ENCODE measurements at places on chromosomes 5 and 9. TPM values are rescaled to one million over a fixed set of nuclear protein-coding genes. Genes with fewer than 3 reads are reported as not detected.

DNA sequence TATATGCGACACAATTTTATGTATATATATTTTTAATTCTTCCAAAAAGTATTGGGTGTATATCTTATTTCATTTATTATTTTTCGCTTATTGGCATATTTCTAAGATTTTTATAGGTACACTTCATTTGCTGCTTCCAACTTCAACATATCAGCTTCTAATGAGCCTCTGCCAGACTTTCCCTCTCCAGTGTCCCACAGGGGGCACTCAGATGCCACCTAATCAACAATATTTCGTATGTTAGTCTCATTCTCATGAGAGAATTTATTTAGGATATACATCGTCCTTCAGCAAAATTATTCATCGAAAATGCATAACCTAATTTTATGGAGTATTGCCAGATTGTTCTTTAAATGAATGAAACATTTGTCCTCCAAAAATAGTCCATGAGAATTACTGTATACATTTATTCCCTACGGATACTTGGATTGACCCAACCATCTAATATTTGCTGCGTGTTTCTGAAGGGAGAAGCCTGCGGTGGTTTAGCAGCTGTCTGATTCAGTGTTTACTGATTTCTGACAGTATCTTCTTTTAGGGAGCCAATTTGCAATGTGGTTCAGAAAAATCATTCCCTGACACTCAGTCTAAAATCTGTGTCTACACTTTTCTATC is 100.6 kb upstream of the SELENOP start:
- H3K4me3 ChIP-seq = no peak overlapping the region
- DNase-seq = no peak
- H3K27ac ChIP-seq = no peak overlapping the region
- no peaks in the 10 kb centered on the region for H3K4me1 ChIP-seq
- H3K36me3 ChIP-seq = no peaks in the 10 kb centered on the region
- H3K27me3 ChIP-seq = no peaks in the 10 kb centered on the region

DNA sequence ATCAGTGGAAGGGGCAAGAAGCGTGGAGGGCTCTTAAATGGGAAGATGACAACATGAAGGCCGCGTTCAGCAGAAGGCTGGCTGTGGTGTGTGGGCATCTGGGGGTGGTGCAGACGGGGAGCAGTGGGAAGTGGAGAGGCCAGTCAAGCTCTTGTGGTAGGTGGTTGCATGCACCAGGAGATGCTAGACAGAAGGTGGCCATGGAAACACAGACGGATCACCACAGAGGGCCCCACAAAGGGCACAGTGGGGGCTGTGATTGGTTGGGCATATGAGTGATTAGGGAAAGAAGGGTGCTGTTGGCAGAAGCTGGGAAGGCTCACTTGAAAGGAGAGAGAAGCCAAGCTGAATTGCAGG is 14.7 kb downstream of the MTMR12 start:
- peaks cover 34% of the 10 kb centered on the region for H3K36me3 ChIP-seq
- no peaks in the 10 kb centered on the region for H3K4me1 ChIP-seq
- no peaks in the 10 kb centered on the region for H3K27me3 ChIP-seq

DNA sequence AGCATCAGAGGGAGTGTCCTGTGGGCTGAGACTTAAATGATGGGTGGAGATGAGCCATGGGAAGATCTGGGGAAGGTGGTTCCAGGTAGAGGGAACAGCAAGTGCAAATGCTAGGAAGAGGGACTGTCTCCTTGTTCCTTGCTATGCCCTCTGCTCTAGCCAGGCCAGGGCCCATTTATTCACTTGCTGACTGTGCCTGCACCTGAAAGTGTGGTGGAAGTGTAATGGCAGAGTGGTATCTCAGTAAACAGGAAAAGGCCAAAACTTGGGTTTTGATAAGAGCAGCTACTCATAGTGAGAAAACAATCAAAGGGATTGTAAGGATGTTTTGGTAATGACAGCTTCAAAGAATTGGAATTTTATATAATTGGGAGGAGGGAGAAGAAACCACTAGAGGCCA is 32.4 kb downstream of the TLE4 start:
- no peak overlapping the region for H3K4me3 ChIP-seq
- no peak for DNase-seq
- no peaks in the 10 kb centered on the region for H3K27me3 ChIP-seq
- no peaks in the 10 kb centered on the region for H3K36me3 ChIP-seq
- H3K27ac ChIP-seq = no peak overlapping the region
- H3K4me1 ChIP-seq = no peaks in the 10 kb centered on the region

GRCh38 chr5:102545175-102545574 is 46.4 kb upstream of the SLCO6A1 start:
- no peak overlapping the region for H3K27ac ChIP-seq
- H3K36me3 ChIP-seq = no peaks in the 10 kb centered on the region

DNA sequence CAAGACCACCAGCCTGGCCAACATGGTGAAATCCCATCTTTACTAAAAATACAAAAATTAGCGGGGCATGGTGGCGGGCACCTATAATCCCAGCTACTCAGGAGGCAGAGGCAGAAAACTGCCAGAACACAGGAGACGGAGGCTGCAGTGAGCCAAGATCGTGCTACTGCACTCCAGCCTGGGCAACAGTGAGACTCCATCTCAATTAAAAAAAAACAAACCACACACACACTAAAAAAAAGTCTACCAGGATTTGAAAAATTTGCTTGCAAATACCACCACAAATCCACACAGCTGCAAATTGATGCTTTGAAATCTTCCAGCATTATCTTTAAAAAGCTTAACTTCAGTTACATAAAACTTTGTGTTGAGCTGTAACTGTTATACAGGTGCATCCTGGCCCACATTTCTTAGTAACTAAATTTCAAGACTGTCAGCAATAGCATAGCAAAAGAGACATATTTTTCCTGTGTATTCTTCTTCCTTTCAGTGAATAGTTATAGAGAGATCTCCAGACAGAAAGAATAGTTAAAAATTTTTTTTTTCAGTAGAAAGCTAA is 6.8 kb downstream of the CHD1 start:
- H3K4me3 ChIP-seq = no peak overlapping the region
- H3K27me3 ChIP-seq = no peaks in the 10 kb centered on the region
- no peak overlapping the region for H3K27ac ChIP-seq
- H3K4me1 ChIP-seq = peaks cover 20% of the 10 kb centered on the region
- DNase-seq = no peak
- H3K36me3 ChIP-seq = no peaks in the 10 kb centered on the region

- DNase-seq = no peak
- H3K4me1 ChIP-seq = no peaks in the 10 kb centered on the region
- no peaks in the 10 kb centered on the region for H3K27me3 ChIP-seq
- H3K27ac ChIP-seq = no peak overlapping the region
These were observed 259.7 kb downstream of the CDH10 start for GRCh38 chr5:24385070-24385469.

DNA sequence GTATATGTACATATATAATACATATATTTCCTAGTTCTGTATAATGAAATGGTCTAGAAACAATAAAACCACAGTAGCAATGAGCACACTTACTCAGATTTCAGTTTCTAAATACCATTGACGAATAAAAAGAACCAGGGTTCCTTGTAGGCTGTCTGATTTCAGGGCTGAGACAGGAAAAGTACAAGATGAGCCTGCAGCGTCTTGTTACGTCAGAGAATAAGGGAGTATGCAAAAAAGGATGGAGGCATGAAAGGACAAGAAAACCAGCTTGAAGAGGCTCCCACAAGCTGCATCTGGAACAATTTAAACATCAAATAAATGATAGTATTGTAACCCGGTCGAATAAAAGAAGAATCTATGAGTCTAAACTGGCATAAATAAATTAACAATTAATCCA is 17.8 kb upstream of the TIFAB start:
- no peak overlapping the region for H3K27ac ChIP-seq
- DNase-seq = no peak
- H3K4me1 ChIP-seq = peaks cover 8% of the 10 kb centered on the region
- peaks cover 61% of the 10 kb centered on the region for H3K27me3 ChIP-seq

GRCh38 chr5:32076699-32077695 is 97.1 kb downstream of the GOLPH3 start:
- no peaks in the 10 kb centered on the region for H3K27me3 ChIP-seq
- H3K4me1 ChIP-seq = peaks cover 9% of the 10 kb centered on the region
- peak overlapping the region; percentile 22 for H3K27ac ChIP-seq
- no peak overlapping the region for H3K4me3 ChIP-seq
- peaks cover 4% of the 10 kb centered on the region for H3K36me3 ChIP-seq
- DNase-seq = peak; percentile 67

- DNase-seq = no peak
- no peaks in the 10 kb centered on the region for H3K4me1 ChIP-seq
- no peaks in the 10 kb centered on the region for H3K27me3 ChIP-seq
- H3K4me3 ChIP-seq = no peak overlapping the region
- H3K36me3 ChIP-seq = no peaks in the 10 kb centered on the region
These were observed 60.5 kb downstream of the PCSK5 start for GRCh38 chr9:75950998-75951397.

HMCN2 gene
- 5.8 TPM for total RNA-seq

ABITRAM gene
- 11.3 TPM for total RNA-seq

CYSRT1 gene
- 0.61 TPM for total RNA-seq

DNA sequence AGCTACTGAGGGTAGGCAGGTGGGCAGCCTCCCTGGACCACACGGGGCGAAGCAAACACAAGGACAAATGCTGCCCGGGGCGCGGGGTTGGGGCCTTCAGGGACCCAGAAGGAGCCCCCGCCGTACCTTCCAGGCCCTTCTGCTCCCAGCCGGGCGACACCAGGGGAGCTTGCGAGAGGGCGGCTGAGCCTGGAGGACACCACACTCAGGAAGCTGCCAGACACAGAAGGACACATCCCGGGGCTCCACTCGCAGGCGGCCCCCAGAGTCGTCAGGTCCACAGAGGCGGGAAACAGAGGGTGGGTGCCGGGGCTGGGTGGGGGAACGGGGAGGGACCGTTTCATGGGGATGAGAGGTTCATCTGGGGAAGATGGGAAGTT is 58.5 kb upstream of the UBAC1 start:
- no peak overlapping the region for H3K4me3 ChIP-seq
- H3K27ac ChIP-seq = no peak overlapping the region
- no peak for DNase-seq

RNF224 gene
- total RNA-seq = not detected

- no peak overlapping the region for H3K27ac ChIP-seq
- H3K36me3 ChIP-seq = no peaks in the 10 kb centered on the region
- no peaks in the 10 kb centered on the region for H3K27me3 ChIP-seq
- peak; percentile 25 for DNase-seq
These were observed 99.3 kb upstream of the NIPBL start for GRCh38 chr5:36777105-36777757.

FAM153A gene
- total RNA-seq = 1.6 TPM

PCDHA3 gene
- total RNA-seq = 0.25 TPM

TMEM232 gene
- total RNA-seq = 4.0 TPM

DNA sequence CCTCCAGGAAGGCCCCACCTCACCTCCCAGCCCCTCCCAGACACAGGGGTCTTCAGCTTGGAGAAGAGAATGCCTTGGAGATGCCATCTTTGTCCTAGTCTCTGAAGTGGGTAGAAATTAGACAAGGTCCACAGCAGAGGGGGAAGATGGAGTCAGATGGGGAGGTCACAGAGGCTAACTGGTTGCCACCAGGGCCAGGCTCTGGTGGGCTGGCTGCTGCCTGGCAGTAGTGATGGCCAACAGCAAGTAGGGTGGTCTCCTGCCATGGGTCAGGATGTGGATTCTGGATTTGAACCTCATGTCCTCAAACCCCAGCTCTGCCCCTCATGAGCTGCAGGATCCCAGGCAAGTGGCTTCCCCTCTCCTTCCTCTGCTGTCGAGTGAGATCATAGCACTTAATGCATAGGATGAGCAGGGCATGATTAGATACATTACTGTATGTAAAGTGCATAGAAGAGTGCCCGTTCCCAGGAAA is 38.7 kb upstream of the NEK6 start:
- no peak overlapping the region for H3K27ac ChIP-seq
- H3K36me3 ChIP-seq = no peaks in the 10 kb centered on the region
- H3K4me1 ChIP-seq = peaks cover 2% of the 10 kb centered on the region
- DNase-seq = no peak

CCDC180 gene
- total RNA-seq = 1.7 TPM

SLC25A2 gene
- total RNA-seq = not detected

DNA sequence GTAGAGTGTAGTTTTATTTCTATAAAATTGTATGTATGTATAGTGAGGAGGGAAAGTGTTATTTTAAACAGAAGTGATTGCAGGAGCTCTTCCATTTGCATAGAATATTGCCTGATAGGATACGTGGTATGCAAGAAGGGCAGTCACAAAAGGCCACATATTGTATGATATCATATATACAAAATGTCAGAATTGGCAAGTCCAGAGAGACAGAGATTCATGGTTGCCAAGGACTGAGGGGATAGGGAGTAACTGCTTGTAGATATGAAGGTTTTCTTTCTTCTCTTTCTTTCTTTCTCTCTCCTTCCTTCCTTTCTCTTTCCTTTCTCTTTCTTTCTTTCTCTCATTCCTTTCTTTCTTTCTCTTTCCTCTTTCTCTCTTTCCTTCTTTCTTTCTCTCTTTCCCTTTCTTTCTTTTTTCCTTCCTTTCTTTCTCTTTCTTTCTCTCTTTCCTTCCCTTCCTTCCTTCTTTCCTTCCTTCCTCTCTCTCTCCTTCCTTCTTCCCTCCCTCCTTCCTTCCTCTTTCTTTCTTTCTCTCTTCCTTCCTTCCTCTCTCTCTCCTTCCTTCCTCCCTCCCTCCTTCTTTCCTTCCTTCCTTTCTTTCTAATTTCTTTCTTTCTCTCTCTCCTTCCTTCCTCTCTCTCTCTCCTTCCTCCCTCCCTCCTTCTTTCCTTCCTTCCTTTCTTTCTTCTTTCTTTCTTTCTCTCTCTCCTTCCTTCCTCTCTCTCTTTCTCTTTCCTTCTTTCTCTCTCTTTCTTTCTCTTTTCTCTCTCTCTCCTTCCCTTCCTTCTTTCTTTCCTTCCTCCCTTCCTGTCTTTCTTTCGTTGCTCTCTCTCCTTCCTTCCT is 24.5 kb upstream of the WDR38 start:
- peaks cover 22% of the 10 kb centered on the region for H3K4me1 ChIP-seq
- no peak overlapping the region for H3K27ac ChIP-seq
- no peaks in the 10 kb centered on the region for H3K36me3 ChIP-seq
- DNase-seq = no peak

TCF7 gene
- 2.9 TPM for total RNA-seq

NUTM2G gene
- total RNA-seq = not detected

DNA sequence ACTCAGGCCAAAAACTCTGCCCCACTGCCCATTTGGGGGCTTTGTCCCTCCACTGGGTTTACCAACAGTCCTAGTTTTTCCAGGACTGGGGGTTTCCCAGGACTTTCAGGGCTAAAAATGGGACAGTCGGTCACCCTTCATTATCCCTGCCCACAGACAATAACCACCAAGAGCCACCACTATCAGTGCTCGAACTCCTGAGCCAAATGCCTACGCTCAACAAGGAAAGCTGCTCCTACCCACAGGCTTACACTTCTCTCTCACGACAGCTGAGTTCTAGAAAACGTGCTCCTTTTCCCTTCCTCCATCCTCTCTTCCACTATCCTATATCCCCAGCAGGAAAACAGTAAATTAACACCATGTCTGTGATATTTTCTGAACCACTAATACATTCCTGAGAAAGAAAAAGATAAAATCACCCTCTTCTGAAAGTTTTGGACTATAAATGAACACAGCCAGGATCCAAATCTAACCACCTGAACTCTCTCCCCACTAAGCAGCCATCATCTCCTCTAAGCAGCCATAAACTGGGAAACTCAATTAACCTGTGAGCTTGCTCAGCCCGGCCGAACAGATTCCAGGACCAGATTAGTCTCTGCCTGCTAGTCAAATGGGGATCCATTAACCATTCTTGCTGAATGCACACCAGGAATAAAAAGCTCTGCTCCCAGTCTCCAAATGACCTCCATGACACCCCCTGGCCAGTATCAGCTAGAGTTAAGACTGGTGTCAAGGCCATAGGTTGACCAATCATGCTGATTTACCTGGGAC is 41.8 kb downstream of the KLHL3 start:
- H3K27me3 ChIP-seq = no peaks in the 10 kb centered on the region
- H3K27ac ChIP-seq = no peak overlapping the region
- peaks cover 50% of the 10 kb centered on the region for H3K36me3 ChIP-seq
- peaks cover under 1% of the 10 kb centered on the region for H3K4me1 ChIP-seq
